NCI-H510A (cell line): ENCODE measurements at places on chromosomes 6 and 20.

DNA sequence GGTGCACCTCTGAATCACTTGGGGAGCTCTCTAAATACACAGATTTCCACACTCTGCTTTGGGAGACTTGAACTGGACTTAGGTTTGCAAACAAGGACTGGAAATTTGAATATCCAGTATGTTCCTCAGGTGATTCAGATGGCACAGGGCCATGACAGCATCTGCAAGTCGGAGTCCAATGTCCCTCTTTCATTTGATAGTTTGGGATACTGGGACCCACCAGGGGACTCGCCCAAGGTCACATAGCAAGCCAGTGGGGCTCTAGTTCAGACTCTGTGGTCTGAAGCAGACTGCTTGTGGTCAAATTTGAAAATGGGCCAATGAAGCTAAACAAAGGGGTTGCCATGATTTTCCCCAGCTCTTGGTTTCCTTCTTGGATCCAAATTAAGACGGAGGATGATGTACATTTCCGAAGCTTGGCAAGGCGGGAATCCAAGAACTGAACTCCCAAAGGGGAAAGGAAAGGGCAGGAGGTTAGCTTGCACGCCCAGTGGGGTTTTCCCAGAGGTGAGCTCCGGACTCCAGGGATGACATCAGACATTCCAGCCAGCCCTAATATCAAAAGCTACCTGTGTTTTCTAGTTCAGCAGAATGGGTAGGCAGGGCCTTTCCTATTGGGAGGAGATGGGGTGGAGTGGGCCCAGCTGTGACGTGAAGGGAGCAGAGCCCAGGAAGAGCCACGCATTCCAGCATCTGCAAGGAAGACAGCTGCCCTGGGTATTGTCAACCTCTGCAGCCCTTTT is 3.4 kb upstream of the SYS1 start:
- no peak for DNase-seq

DNA sequence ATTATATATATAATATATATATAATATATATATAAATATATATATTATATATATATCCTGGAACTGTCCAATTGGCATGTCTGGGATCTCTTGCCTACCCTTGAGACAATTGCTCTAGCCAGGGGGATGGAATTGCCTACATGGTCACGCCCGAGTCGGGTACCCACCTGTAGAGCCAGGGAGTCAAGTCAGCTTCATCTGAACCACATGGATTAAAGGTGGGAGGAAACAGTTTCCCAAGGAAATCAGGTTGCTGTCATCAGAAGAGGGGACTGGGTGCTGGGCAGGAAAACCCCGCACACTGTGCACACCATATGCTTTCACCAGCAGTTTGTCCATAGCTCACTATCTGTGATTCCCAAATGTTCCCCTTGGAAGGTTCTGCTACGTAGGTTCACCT is 252.5 kb upstream of the NOX3 start:
- DNase-seq: no peak

GRCh38 chr6:169231790-169232506 is 21.7 kb downstream of the THBS2 start:
- no peak for DNase-seq

DNA sequence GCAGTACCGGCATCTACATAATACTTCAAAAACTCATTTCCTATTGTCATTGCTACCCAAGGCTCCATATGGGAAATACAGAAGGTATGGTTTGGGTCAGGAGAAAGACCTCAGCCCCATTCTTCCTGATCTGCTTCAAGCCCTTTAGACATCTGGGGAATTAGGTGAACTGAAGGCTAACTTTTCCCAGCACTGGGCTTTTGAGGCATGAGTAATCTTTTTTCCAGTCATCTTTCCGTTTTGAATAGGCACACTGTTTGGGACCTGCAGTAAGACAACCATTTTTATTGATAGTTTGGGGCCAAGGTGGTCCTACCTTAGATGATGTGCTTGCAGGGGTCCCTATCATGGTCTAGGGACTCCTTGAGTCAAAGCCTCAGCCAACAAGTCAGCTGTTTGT is 198.4 kb downstream of the HAO1 start:
- no peak for DNase-seq

DNA sequence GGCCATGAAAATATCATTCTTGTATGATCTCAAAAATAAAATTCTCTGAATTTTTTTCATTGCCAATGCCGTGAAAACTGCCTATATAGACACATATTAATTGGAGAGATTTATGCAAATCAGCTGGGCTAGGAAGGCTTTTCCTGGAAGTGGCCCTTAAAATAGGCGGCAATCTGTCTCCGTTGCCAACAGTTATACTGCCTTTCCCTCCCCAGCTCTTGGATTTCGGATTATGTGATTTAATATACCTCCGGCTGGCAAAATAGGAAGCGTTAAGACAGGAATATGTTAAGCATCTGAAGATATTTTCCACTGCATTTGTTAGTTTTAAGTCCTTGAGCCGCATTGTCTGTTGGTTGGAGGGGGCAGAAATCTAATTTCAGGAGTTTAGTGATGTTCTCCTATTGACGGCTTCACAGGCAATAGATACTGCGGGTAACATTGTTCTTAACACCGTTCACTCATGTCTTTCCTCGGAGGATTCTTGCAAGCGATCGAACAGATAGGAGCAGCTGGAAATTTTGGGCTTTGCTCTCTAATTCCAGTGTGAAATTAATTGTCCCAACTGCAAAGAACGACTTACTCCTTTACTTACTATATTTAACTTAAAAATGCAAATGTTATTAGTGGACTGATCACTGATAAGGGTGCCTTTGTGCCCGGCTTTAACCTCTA is 113.3 kb downstream of the LINC00237 start:
- no peak for DNase-seq

DNA sequence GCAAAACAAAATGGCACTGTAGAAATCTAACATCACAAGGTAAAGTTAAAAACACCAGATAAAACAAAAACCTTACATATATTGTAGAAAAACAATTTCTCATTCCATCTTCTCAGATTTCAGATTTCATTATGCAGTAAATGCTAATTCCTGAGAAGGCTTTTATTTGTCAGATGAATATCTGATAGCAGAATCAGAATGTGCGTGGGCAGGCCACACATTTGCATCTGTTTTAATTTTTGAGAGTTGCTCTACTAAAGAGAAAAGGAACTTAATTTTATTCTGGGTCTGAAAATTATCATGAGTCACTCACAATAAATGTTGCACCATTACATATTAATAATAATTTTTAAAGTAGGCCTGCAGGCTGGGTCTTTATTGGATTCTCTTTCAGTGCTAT is 329.3 kb upstream of the SPTLC3 start:
- no peak for DNase-seq

DNA sequence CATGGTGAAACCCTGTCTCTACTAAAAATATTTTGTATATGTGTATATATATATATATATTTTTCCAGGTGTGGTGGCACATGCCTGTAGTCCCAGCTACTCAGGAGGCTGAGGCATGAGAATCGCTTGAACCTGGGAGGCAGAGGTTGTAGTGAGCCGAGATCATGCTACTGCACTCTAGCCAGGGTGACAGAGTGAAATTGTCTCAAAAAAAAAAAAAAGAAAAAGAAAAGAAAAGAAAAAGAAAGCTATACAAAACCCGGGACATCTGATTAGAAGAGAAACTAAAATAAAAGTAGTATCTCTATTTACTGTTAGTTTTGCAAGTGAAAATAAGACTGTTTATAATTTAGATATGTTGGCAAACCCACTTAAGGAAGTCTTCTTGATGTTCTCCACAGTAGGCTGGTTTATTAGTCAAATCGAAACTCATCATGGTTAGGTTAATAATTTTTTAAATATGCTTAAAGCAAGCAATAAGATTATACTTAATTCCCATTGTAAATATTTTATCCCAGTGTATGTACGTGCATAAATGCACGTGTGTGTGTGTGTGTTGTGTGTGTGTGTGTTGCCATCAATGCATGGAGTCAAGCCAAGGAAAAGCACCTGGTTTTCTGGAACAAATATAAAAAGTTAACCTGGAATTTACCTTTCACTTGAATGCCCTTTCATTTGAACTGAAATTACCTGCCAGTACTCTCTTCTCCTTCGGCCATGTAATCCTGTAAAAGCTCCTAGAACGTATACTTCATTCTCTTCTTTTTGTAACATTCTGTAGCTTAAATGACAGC is 7.1 kb downstream of the VNN2 start:
- no peak for DNase-seq

DNA sequence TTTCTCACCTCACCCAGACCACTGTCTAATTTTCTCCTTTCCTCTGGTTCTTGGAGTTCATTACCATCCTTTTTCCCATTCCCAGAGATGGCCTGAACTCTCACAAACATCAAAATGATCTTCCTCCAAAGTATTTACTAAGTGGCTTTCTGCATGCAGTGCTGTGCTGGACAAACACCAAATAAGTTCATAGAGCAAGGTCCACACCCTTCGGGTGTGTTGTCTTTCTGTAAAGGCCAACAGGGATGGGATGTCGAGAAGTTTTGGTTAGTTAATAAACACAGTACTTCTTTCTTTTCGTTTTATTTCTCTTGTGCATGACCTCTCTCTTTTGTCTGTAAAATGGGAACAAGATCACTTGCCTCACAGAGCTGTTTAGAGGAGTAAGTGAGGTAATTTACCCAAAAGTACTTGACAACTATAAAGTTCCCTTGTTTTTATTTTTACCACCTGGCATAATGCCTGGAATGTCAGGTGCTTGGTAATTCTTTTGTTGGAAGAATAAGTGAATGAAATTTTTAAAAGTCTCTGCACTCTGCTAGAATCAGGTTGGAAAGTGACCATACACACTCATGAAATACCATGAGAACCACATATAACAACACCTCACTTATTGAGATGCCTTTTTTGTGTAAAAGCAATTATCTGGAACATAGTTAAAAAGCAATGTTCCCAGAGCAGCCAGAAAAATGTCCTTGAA is 22.8 kb upstream of the CCN6 start:
- DNase-seq: no peak
